ENCODE measurements at places on chromosomes 7 and 10.

DNA sequence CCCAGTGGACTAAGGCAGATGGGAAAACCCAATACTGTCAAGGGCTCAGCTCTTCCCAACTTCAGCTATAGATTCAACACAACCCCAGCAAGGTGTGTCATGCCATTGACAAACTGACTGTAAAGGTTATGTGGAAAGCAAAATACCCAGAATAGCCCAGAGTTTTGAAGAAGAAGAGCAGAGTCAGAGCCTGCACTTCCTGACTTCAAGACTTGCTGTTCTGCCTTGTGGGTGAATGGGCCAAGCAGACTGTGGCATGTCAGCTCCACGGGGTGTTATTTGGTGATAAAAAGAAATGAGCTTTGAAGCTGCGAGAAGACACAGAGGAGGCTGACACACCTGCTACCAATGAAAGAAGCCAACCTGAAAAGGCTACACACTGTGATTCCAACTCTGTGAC lies 89.7 kb downstream of the NKX6-2 start:
- DNase-seq: no peak

DNA sequence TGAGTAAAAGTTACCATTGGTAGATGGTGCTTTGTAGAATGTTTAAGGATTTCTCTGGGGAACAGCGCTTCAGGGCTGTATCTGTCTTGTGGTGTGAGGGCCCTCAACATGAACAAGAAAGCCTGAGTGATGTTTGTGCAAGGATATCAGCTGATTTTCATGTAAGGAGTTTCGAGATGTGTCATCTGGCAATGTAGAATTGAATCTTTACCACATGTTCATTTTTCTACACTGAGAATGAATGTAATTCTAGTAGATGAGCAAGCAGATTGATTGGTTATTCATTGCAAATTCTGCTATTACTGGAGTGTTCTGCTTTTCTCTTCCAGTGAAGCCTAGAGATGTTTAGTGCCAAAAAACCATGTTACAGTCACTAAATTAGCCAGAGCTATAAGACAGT lies 87.7 kb downstream of the ST7 start:
- DNase-seq: peak; percentile 52

GRCh38 chr10:62330213-62330612 lies 44.0 kb upstream of the ZNF365 start:
- DNase-seq: no peak

GRCh38 chr7:76515999-76516443 lies 5.7 kb downstream of the UPK3B start:
- DNase-seq: peak; percentile 65

DNA sequence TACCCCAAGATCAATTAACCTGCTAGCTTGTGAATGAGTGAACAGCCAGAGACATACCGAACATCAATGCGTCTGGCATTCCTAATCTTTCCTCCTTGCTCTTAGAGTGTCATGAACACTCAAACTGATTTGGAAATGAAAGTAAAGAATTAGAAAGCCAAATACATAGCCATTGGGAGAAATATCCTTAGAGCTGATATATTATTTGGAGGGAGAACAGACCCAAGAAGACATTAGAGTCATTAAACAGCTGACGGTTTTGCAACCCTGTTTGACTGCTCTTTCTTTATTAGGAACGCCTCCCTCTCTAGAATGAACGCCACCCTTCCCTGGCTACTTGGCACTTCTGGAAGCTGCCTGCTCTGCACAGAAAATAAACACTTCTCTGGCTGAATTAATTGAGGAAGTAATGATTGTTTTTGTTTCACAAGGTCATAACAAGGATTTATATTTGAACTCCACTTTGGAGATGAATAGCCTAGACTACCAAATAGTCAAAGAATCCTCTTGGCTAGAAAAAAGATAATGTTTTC lies 42.8 kb downstream of the CTTNBP2 start:
- DNase-seq: no peak

GRCh38 chr10:26172131-26172530 lies 44.4 kb upstream of the GAD2 start:
- DNase-seq: no peak

- no peak for DNase-seq
Observed at GRCh38 chr7:158387546-158387891, 200.1 kb downstream of the PTPRN2 start.

GRCh38 chr10:22611425-22612115 lies 102.8 kb downstream of the PIP4K2A start:
- no peak for DNase-seq

GRCh38 chr10:78856421-78856820 lies 212.3 kb upstream of the ZMIZ1 start:
- no peak for DNase-seq

DNA sequence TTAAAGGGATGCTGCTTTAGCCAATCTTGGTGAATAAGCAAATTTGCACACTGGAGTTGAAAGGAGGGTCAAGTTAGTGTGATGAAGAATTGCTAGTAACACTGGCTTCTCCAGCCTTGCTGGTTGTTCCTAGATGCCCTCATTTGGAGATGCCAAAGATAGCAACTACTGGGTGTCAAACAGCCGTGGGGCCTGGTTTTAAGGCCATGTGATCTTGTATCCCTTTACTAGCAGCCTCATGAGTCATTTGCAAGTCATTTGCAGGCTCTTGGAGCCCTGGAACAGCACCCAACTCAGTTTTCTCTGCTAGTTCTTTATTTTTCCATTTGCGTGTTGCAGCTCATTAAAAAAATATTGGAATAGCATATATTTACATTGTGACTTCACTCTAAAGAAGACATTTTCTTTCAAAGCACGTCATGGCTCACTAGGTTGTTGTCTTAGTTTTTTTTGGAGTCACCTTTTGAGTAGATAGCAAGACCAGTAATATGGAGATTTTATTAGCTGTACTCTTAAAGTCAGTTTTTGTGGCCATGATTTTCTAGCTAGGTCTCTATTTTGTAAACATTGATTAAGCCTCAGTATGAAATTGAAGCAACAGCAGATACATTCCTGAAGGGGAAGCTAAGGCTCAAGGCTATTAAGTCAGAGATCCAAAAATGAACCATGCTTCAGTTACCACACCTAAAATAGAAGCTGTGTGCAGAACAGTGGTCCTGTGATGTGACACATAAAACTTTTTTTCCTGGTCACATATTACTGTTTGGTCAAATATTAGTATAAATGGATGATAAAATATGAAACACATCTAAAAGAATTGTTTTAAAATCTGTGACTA lies 1.3 kb downstream of the LSMEM1 start:
- DNase-seq: peak; percentile 86

DNA sequence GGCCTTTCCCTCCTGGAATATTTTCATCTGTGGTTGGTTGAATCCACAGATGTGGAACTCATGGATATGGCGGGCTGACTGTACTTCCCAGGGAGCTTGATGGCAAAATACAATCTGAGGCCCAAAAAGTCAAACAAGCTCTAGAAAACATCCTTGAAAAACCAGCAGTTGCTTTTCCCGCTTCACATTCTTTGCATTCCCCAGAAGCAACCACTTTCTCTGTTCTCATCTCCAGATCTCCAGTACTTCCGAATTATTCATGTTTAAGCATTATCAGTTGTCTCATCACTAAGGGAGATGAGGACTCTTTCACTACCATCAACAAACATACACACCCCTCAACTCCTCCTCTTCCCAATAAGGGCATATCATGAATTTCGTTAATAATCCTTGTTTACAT lies 55.3 kb downstream of the KIF5B start:
- peak; percentile 48 for DNase-seq

DNA sequence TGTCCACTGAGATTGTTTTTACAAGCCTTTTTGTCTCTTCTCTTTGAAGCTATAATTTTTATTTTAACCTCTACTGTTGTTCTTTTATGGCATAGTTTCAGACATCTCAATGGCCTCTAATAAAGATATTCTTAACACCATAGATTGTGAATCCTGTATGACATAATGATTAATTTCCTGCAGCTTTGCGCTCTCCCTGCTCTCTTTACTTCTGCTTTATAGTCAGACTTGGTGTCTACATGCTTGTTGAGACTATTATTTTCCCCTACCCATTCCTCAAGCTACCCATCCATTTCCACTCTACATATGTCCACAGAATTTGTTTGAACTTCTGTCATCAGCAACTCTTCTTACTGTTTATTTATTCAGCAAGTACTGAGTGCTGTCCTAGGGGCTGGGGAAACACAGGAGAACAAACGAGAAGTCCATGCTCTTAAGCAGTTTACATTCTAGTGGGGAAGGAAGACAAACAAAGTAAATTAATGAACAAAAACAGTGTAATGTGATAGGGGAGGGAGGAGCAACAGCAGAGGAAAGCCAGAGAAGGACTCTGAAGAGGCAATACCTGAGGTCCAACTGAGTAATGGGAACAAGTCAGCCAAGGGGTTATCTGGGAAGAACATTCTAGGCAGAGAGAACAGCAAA lies 110.1 kb downstream of the CDK14 start:
- DNase-seq: no peak

DNA sequence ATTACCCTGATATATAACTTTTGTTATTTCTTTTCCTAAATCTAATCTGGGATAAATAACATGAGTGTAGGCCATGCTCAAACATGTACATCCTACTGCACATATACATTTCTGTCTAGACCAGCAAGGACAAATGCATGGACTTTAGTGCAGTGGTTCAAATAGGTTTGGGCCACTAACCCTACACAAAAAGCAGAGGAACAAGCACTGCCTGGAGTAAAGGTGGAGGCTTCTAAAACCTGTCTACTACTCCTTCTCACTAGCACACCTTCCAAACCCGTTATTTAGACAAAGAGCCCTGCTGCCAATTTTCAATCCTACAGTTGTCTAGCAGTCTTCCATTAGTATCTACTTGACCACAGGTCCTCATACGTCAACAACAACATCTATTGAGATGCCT lies 34.8 kb downstream of the SGCE start:
- no peak for DNase-seq

GRCh38 chr10:10213237-10213636 lies 804.4 kb upstream of the CELF2 start:
- no peak for DNase-seq

GRCh38 chr7:130341882-130342281 lies 2.7 kb upstream of the CPA5 start:
- DNase-seq: no peak

GRCh38 chr10:13758312-13758711 lies 171.5 kb downstream of the PRPF18 start:
- DNase-seq: no peak

- DNase-seq: no peak
Observed at GRCh38 chr10:123518765-123519164, 147.4 kb upstream of the GPR26 start.

DNA sequence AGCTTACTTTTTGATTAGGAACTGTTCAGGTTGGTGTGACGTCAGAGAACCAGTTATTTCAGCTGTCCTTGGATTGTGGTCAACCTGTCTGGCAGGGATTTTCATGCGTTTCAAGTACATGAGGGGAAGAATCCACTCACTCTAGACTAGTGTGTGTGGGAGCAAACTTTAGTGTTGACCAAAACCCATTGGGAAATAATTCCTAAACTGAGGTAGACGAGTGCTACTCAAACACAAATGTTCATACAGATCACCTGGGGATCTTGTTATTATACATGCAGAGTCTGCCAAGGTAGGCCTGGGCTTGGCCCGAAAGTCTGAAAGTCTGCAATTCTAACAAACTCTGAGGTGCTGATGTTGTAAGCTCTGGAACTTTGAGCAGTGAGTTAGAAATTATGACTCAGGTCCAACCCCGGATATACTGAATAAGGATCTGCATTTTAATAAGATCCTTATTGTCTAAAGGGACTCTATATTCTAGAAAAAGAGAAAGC lies 111.1 kb upstream of the CREB5 start:
- DNase-seq: no peak

DNA sequence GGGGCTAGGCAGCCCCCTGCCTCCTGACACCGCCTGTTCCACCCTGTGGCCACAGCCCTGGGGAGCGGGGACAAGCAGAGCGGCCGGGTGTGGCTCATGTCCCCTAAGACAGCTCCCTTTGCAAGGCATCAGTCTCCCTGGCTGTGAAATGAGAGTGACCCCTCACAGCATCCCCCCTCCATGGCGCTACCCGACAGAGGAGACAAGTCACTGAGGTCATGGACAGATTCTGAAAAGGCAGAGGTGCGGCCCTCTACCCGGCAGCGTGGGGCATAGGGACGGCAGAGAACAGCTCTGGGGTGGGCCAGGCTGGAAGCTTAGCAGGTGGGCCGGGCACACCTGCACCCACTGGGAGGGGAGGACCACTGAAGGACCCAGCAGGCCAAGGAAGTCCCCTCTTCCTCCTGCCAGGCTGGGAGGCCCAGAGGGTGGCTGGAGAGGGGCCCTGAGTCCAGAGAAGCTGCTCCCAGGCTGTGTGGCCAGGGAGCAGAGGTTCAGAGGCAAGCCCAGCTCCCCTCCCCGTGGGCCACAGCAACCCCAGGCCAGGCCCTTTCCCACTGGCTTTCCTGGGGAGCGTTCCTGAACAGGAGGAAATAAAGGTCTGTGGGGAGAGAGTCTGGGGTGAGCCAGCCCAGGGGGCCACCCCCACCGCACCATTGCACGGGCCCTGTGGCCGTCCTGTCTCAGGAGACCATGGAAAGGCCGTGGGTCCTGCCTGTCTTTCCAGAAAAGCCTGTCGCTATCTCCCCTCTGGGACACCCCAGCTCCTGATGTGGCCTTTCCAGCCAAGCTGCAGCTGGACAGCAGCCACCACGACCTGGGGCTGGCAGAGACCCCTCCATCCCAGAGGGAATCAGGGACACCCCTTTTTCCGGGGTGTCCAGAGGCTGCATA lies 1.7 kb downstream of the ADAP1 start:
- no peak for DNase-seq

- DNase-seq: no peak
Observed at GRCh38 chr10:5958675-5959074, 18.7 kb downstream of the IL15RA start.

DNA sequence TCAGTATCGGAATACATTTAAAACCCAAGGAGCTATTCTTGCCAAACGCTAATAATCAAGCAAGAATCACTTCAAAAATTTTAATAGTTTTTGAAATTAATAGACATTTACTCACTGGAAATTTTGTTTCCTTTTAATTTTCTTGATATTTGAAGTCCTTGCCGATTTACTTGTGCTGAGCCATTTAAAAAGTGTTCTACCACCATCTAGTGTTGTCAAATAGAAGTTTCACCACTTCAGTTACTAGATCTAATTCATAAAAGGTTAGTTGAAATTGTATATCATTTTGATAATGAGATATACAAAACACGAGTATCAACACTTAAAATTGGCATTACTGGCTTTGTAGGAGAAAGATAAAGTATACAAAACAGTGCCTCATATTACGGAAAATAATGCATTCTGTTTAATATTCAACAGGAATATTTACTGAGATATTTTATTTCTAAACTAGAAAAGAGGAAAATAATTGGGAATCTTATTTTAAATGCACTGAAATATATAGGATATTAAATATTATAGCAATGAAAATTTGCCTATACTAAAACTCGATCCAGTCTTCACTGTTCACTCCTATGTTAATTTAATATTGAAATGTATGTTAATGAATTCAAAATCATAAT lies 664.8 kb upstream of the SEMA3D start:
- peak; percentile 48 for DNase-seq

DNA sequence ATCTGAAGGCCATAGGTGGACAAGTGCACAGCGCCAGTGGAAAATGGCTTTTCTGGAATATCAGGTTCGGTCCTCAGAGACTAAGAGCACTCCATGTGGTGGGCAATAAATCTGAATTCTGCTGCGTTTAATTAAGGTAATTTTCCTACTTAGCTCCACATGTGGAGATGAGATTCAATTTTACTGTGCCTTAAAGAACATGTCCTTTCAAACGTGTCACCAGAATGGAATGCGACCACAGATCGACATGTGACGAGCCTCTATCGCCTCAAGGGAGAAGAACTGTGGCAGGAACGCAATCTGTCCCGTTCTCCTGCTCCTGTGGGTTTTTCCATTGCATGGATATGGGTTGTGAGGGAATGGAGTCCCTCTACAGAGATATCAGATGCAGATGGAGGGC lies 205.3 kb upstream of the ZNF32 start:
- DNase-seq: peak; percentile 83

- no peak for DNase-seq
Observed at GRCh38 chr10:101216207-101217043, 12.8 kb downstream of the LBX1 start.
